ENCODE measurements at places on chromosomes 2 and 18.

DNA sequence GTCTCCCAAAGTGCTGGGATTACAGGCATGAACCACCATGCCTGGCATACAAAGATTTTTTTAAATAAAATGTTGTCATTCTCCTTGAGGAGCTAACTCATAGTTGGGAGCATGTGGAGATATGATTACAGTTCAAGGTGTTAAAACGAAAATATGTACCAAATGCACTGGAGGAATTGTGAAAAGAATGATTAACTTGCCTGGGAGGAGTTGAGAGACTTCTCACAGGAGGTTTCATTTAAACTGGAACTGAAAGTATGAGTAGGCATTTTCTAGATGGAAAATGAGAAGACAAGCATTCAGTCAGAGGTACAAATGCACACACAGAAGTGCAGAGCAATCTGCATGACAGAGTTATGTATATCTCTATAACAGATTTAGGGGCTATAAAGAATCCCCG lies 126.6 kb upstream of the PDE1A start:
- DNase-seq, result no peak

DNA sequence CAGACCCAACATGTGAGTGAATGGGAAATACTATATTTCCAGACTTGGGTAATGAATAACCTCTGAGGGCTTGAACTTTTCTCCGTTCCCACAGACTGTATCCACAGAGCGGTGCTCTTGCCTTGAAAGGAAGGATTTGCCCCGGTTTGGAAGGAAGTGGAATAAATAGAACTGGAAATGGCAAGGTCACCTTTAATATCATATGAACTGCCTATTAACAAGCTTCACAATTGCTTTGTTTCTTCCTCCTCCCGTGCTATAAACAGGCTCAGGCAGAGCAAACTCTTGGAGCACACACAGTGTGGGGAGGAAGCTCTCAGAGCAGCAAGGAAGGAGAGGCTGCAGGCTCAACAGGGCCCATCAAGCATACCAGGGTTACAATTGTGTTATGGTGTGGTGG lies 28.5 kb upstream of the DARS1 start:
- DNase-seq, result no peak

GRCh38 chr18:41917181-41917580 lies 37.9 kb upstream of the PIK3C3 start:
- no peak for DNase-seq

DNA sequence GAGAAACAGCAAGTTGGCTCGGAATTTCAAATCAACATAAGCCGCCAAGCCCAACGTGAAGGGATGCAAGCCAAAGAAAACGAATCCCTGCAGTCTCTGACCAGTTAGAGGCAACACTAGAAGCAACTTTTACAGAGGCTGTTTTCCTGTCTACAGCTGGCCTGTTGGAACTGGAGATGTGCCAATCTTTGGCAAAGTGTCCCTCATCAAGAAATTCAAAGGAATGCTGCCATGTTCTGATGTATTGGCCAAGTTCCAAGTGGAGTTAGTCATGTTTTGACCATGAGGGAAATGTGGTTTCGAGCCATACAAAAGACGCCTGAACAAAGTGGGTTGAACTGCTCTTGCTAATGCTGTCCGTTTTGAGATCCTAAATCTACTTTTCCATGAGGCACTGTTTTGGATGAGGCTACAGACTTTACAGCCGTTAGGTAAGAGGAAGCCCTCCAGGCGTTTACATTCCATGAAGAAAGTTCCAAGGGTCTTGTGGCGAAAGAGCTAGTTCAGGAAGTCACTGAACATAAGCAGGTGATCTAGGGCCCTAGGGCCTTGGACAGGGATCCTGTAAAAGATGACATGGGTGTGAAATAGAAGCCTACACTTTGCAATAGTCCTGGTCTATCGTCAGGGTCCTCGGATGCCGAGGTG lies 140.7 kb upstream of the PXDN start:
- DNase-seq, result no peak

GRCh38 chr2:226832061-226832460 lies 3.8 kb upstream of the RHBDD1 start:
- no peak for DNase-seq

DNA sequence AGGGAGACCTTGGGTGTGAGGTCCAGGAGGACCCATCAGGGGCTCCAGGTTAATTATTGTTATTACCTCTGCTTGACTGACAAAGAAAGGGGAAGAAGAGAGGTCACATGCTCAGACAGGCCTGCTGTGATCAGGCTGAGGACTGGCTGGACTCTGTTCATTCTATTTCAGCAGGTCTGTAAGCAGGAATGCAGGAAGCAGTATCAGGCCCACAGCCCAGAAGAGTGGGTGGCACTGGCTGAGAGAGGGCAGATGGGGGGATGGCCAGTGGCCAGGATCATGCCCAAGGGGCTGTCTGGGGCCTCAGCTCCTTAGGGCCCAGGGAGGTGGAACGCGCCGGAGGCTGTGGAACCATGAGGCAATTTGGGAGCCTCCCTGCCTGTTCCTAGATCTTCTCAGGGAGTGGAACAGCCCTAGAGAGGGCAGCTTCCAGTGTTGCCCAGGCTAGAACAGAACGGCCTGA lies 43.7 kb upstream of the ZBTB7C start:
- DNase-seq, result no peak

- DNase-seq, result no peak
Observed at GRCh38 chr18:10086458-10087210, 172.8 kb downstream of the VAPA start.

- no peak for DNase-seq
Observed at GRCh38 chr2:160735696-160736095, 242.1 kb upstream of the RBMS1 start.

- no peak for DNase-seq
Observed at GRCh38 chr2:8851811-8852560, 14.6 kb upstream of the KIDINS220 start.

- no peak for DNase-seq
Observed at GRCh38 chr2:76447294-76447693, 736.6 kb upstream of the GCFC2 start.

- no peak for DNase-seq
Observed at GRCh38 chr2:12440731-12441130, 276.0 kb upstream of the TRIB2 start.

DNA sequence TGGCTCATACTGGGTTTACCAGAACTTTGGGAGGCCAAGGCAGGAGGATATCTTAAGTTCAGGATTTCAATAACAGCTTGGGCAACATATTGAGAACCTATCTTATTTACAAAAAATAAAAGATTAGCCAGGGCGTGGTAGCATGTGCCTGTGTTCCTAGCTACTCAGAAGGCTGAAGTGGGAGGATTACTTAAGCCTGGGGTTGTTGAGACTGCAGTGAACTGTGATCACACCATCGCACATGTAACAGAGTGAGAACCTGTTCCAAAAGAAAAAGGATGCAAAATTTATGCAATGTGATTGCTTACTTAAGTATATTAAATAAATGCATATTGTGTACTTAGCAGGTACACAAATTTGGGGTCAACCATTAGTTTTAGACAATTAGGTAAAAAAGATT lies 768.9 kb upstream of the CDH7 start:
- no peak for DNase-seq

- no peak for DNase-seq
Observed at GRCh38 chr2:60408811-60409530, 144.5 kb downstream of the BCL11A start.

- DNase-seq, result no peak
Observed at GRCh38 chr2:190340369-190340768, 3.0 kb upstream of the INPP1 start.

GRCh38 chr2:8679827-8680731 lies 1.8 kb upstream of the ID2 start:
- DNase-seq, result no peak

- peak; percentile 68 for DNase-seq
Observed at GRCh38 chr2:16608661-16609643, 56.7 kb downstream of the CYRIA start.

GRCh38 chr2:11043245-11043644 lies 112.0 kb upstream of the SLC66A3 start:
- DNase-seq, result no peak

GRCh38 chr2:238970553-238971081 lies 122.7 kb downstream of the TWIST2 start:
- DNase-seq, result peak; percentile 19

DNA sequence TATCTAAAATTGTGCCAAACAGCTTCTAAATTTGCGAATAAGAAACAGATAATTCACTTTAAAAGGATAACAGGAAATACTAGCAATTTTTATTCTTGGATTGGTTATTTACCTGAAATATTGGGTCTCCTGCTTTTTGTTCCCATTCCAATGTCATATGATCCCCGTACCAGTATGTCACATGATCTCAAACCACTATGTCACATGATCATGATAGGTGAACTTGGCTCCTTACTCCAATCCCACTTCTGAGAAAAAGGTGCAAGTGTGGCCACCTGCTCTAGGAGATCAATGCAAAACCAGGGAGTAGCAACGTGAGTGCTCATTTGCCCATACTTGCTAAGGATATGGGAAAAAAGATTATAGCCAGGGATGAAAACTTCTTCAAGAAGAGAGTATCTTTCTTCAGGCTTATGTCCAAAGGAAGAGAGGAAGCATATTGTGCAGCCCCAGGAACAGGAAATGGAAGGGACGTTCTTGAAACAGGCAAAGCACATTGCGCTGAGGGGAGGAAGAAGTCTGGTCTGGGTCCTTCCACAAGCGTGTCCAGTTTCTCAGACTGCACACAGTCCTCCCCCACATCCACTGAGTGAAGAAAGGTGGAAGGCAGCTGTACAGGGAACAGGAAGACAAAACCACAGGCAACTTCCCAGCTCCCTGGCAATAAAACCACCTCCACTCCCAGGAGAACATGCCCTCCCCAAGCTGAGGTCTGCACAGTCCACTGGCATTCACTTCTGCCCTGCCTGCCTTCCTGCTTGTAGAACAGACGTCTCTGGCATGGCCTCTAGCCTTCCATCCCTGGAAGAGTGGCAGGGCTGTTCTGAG lies at the start of gene LYG2:
Gene LYG2 (minus strand): TSS at position 176 of the 828 bp plus-strand sequence. CDS start 1,406 bp downstream, outside the sequence.
- no peak for DNase-seq

DNA sequence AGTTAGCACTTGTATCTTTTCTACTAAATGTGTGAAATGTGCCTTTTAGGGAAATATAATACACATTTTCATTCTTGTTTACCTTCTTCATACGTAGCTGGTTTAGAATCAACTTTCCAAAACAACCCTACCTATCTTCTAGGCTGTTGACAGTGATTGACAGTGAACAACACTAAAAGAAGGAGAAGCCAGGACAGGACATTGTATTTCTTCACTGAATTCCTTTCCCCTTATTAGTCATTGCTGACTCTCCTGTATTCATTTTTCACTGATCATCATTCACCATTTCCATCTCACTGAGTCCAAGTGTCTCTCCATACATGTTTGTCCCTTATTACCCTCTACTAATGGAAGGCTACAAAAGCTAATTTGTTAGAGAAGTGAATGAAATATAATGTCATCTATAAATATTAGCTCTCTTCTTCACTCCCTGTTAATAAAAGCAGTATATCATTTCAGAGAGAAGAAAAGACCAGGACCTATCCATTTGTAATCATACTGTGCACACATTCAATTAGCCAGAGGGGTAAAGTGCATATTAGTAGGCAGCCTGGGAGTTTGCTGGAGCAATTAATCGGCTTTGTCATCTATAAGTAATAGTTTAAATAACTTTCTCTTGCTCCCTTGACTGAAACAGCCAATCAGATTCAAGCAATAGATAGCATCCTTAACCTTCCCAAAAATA lies 192.5 kb upstream of the FOSL2 start:
- DNase-seq, result no peak

GRCh38 chr2:159290289-159290907 lies 3.9 kb upstream of the WDSUB1 start:
- DNase-seq, result no peak

GRCh38 chr2:223161873-223162458 lies 110.0 kb downstream of the KCNE4 start:
- no peak for DNase-seq

DNA sequence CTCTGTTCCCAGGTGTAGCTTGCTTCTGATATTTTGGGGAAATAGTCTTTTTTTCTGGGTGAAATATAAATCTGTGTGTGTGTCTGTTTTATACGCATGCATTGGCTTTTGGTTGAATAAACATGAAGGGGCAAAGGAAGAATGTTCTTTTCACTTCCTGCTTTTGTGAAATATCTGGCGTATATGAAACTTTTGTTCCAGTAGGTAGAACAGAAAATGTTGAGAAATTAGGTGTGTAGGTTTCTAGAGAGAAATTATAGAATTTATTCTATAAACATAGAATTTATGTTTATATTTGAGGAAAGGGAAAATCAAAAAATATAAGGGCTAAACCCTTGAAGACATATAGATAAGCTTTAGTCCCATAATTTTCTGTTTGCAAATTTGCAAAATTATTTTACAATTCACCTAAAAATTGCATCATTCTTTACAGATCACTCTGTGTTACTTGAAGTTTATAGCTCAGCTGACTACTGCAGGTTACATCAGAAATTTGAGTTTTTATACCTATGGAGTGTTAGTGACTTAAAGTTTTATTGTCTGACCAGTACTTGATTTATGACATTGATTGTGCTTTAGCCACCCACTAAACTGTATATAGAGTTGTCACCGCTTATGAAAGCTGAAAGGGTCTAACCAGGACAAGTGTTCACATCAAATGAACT lies 116.1 kb downstream of the FAM117B start:
- no peak for DNase-seq

DNA sequence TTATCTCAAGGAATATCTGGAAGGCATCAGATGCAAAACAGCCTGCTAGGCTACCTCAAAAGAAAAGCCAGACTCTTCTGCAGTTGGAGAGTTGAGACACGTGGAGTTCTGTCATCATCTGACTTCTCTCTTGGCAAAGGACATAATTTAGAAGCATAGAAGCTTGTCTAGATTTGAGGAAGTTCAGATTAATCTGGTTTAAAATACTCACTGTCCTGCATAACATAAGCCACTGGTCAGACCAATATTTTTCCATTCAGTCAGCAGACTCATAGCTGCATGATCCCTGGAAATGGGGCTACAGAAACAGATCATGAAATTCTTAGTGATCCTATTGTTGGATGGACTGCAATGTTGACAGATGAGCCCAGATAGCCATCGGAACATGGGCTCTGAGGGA lies 349.0 kb downstream of the TXNL1 start:
- DNase-seq, result no peak

GRCh38 chr2:133835821-133836619 lies 267.8 kb upstream of the NCKAP5 start:
- DNase-seq, result no peak

DNA sequence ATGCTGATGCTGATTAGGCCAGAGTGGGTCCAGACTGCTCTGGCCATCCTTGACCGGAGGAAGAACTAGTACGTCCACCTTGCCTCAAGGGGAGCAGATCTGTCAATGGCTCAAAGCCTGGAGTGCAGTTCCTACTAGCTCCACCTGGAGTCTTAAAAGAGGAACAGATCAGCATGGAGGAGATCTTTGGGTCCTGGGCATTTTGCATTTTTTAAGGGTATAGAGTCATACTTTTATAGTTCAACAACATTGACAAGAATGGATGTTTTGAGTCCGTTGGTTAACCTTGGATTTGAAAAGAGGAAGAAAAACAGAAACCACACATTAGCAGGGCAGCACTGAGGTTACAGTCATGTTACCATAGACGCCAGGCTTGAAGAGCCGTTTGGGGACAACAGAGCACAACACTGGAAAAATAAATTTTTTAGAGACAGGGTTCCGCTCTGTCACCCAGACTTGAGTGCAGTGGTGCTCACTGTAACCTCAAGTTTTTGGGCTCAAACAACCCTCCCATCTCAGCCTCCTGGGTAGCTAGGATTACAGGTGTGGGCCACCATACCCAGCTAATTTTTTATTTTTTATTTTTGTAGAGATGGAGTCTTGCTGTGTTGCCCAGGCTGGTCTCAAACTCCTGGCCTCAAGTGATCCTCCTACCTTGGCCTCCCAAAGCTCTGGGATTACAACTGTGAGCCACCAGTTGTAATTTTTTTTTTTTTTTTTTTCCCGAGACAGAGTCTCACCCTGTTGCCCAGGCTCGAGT lies 78.5 kb downstream of the PRKCE start:
- DNase-seq, result no peak
